Cerebellar nuclear complex (tissue), 1 donor: ENCODE measurements at places on chromosomes 1 and 21.

DNA sequence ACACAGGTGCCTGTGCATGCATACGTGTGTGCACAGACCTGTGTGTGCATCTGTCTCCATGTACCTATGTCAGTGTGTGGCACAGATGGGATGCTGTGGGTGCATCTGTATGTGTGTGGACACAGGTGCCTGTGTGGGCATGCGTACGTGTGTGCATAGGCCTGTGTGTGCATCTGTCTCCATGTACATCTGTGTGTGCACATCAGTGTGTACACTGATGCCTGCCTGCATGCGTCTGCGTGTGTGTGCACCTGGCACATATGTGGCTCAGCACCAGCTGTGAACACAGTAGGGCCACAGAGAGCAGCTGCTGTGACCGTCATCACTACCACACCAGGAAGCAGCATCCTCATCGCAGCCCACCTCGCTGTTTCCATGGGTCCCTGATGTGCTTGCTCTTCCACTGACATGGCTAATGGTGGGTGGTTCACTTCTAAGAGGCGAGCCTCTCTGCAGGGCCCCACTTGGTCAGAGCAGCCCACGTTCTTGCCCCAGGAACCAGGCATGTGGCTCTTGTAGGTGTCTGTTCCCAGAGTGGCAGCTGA is 9.6 kb upstream of the SPATC1L start:
- DNase-seq, result no peak

GRCh38 chr1:56334047-56334446 is 245.3 kb downstream of the PLPP3 start:
- no peak for DNase-seq

GRCh38 chr1:231354330-231355020 is 16.4 kb downstream of the SPRTN start:
- DNase-seq, result no peak

DNA sequence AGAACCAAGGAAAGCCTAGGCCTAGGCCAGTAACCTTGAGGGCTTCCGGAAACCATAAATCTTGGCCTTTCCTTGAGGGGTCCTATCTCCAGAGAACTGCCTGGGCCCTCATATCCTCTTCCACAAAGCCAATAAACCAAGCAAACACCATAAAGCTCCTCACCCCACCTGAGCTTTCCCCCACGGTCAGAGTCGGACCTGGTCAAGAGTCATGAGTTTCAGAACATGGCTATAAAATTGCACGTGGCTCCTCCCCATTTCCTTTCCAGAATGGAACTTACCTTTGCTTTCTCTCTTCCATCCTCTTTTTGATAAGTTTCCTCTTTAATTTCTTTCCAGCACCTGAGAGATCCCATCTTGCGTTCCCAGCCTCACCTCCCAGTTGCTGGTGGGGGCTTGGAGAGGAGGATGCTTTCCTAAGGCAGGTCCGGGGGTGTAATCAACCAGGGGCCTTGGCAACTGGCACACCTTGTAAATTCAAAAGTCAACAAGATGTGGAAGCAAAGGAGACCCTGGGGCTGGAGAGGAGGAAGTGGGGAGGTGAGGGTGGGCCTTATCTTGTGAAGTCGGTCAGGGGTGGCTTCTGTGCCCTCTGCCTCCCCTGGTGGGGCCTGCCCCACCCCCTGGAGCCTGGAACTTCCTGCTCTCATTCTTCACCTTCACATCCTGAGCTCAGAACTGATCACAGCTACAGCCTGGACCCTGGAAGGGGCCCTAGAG is 259.9 kb downstream of the FOXD2 start:
- no peak for DNase-seq

- no peak for DNase-seq
These were observed 12.4 kb downstream of the RUNX1 start for GRCh38 chr21:35036465-35037383.

DNA sequence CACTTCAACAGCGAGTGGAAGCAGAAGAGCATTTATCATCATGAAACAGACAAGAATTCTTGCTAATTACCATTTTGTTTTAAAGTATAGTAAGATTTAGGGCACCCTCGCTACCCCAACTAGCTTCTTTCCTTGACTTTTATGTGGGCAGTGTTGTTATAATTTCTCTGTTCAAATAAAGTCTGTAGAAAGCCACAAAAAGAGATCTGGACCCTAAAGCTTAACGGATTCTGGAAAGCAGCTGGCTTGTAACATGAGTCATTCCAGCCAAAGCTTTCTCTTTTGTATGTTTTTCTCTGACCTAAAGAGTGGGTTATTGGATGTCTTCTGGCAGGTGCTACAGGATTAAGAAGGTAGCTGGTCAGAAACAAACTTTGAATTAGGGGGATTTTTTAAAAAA is 37.4 kb downstream of the RUNX1 start:
- DNase-seq, result no peak

- no peak for DNase-seq
These were observed 845.4 kb upstream of the ADAMTS5 start for GRCh38 chr21:27812279-27812678.

DNA sequence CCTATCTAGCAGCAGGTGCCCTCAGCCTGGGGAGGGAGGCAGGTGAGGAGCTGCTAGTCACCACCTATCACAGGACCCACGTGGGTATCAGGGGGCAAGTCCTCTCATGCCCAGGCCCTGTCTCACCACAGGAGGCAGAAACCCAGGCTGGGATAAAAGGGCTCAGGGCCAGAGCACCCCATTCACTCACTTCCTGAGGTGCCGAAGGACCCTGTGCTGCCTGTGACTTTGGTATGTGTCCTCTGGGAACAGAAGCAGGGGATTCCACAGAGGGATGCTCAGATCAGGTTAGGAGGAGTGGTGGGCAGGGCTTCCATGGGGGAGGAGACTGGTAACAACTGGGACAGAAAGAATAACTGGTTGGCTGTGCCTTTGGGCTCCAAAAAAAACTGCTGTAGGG is at the start of gene LCE1E:
Gene LCE1E, plus strand, starts transcription at position 181 of the 400 bp plus-strand sequence. CDS start 1,043 bp downstream, outside the sequence.
- DNase-seq, result no peak

- no peak for DNase-seq
These were observed at the start of gene LCE7A for GRCh38 chr1:152859696-152860095. TSS of gene LCE7A (plus strand) at chr1:152859996. CDS start at chr1:152860698, 702 bp downstream.

GRCh38 chr1:239354231-239354630 is 32.1 kb upstream of the CHRM3 start:
- no peak for DNase-seq

DNA sequence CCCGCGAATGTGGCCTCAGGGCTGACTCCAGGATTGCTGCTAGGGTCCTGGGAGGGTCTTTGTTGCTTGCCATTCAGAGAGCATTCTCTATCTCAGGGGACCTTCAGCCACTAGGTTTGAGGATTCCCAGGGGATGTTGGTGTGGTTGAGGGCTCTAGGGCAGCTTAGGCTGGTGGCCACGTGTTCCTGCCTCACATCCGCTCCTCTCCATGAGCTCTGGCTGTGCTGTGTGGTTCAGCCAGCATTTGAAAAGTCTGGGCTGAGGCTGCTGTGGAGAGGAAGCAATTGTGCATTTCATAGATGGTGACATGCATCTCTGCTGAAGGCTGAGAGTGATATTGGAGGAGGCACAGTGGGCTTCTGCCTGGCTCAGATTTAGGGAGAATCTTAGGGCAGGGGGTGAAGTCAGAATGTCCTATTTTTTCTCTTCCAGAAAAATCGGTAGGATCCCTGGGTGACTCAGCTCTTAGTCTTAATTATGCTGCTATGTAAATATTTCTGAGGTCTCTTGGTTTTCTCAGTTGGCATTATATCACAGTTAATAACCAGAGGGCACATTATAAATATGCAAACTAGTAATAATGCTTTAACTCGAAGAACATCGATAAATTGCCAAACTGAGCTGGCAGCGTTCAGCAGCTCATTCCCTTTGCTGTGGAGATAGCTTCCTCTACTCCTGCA is 182.3 kb downstream of the CAMTA1 start:
- no peak for DNase-seq

DNA sequence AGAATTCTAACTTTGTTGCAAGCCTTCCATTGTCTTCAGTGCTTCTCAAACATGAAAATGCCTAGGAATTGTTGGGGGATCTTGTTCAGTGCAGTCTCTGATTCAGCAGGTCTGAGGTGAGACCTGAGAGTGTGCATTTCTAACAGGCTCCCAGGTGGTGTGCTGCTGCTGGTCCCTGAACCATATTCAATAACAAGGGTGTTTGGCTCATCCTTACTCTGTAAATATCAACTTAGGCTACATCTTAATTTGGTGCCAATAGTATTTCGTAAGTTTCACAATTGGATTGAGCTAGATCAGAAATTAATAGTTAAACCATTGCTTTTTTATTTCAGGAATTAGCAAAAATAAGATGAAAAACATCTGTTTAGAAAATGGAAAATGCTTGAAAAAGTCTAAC is 59.1 kb upstream of the GPR88 start:
- no peak for DNase-seq

- DNase-seq, result no peak
These were observed 269.3 kb upstream of the LYPLAL1 start for GRCh38 chr1:218904416-218904815.

- no peak for DNase-seq
These were observed 315.6 kb downstream of the NFIA start for GRCh38 chr1:61397935-61398334.

- DNase-seq, result no peak
These were observed 50.8 kb downstream of the CAPN9 start for GRCh38 chr1:230797942-230798365.

DNA sequence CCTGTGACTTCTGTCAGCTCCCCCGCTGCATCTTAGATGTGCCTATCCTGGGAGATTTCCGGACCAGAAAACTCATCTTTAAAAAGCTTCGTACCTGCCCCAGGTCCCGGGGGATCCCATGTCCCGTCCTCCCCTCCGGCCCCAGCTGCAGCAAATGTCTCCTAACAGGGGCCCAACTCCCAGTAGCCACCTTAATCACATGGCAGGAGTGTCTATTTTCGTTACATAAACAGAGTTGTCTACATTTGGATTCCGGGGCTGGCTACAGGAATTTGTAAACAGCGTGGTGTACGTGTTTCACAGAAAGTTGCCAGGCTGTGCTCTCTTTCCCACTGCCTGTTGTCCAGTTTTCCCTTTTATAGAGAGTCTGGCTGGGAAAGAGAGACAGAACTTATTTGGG is 17.9 kb upstream of the KCNE2 start:
- DNase-seq, result no peak

DNA sequence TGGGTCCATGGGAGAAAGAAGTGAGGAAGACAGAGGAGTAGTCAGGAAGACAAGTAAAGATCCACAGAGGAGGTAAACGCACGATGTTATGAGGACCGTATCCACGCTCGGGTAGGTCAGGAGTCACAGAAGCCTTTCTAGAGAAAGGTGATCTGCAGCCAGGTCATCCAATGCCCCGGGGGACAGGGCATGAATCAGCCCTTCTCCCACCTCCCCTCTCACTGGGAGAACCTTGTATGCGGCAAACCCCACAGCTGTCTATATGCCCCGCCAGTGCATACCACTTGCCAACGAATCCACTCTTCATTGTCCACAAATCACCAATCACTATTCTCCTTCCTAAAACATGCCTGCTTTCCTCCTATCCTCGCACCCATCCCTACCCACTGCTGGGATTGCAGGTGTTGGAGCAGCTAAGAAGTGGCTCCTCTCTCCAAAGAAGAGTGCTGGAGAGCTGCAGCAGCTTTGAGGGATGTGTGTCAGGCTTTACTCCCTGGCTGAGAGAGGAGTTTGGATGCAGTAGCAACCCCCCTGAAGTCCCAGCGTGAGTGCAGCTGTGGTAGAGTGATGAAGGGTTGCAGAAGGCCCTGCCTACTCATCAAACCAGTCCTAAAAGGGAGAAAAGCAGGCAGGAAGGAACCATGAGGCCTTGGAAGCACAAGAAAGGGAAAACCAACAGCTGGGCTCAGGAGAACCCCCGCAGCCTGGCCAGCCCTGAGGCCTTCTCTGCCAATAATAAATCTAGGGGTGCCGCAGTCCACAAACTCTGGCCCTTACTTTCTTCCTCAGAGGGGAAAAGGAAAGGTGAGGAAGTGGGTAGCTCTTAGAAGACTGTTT is 102.2 kb upstream of the GADD45A start:
- DNase-seq, result no peak

- no peak for DNase-seq
These were observed 245.4 kb downstream of the PBX1 start for GRCh38 chr1:164804366-164804765.

GRCh38 chr1:202565890-202566602 is 144.2 kb downstream of the SYT2 start:
- no peak for DNase-seq

GRCh38 chr1:21691739-21692138 is 22.6 kb upstream of the RAP1GAP start:
- no peak for DNase-seq

DNA sequence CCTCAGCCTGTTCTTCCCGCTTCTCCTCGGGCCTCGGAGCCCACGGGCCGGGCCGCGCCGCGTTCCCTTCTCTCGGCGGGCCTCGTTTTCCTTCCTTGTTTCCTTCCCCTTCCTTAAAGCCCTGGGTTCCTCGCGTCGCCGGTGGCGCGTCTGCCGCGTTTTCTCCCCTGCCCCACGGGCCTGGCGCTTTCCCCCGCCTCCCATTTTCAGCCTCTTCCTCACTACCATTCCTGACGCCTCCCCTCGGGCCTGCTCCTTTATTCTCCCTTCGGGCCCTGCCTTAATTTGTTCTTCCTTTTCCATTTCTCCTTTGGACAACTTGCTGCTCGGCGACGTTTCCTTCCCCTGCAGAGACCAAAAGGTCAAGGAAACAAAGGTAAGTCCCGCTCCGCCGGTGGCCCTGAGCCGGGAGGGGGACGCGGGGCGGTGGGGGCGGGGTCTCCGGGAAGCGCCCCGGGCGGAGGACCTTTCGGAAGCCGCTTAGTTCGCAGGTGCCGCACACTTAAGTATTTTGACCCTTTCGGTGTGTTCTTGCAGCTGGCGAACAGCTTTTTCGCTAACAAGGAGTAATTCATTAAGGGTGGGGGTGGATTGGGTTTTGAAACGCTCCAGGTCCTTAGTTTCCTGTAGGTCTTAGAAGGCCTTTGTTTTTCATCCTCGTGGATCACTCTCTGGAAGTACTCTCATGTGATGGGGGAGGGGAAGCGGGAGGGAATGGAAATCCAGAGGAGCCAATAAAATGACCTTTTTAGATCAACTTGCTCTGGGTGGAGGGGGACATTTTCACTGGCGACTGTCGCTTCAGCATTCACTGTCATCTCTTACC is 780 bp downstream of the YTHDF2 start:
- no peak for DNase-seq

GRCh38 chr1:241834733-241835377 is 13.1 kb upstream of the EXO1 start:
- no peak for DNase-seq

DNA sequence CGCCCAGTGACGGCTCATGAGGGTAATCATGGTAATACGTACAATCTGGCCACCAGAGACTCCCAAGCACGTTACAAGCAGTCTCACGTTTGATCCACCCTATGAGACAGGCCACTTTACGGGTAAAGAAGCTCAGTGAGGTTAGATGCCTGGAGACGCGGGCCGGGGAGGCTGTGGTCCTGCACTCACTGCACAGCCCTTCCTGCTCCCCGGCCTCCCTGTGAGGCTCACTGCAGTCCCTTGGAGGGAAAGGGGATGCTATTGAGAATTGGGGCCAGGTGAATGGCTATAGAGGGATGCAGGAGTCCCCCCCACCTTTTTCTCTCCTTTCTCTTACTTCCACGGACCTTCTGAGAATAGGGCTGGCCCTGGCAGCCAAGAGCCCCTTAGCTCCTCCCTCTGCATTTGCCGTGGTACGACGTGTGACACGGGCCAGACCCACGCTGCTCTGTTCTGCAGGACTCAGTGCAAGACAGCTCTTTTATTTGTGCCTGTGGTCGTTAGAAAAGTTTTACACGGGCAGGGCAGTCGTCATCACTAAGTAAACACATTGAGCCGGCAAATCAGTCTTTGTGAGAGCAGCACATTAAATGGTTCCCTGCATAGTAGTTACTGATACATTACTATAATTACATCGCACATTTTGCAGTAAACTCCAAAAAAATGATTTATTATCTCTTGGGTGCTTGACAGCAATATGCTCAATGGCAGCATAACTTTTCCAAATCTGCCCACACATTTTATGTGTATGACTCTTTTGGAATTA is 18.8 kb downstream of the KIF26B start:
- no peak for DNase-seq
